ENCODE measurements at places on chromosomes 7 and 10.

DNA sequence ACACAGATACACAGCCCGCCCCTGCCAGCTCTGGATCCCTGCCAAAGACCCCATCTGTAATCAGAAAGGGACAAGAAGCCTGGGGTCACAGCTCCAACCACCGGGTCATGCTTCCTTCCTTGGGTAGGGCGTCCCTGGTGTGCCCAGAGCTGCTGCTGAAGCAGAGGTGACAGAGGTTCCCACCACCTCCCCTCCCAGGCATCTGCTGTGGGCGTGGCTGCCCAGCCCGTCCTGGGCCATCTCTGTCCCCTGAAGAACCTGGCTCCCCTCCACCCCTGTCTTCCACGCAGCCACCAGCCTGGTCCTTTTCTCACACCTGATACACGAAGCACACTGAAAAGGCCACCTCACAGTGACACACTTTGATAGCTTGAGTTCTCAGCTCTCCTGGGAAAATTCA, 38.2 kb upstream of the CPXM2 start:
- no peak for DNase-seq

DNA sequence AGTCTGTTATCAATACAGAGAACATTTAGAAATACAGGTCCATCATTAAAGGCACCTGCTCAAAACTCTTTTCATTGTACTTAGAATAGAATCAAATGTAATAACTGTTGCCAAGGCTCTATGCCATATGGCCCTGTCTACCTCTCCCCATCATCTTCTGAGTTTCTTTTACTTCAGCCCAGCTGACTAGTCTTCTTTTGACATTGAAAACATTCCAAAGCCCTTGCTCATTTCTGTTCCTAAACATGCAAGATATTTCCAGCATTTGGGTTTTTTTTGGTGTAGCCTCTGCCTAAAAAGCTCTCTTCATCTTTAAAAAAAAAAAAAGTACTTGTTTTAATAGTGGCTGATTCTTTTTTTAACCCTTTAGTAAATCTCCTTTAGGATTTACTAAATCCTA, 165.5 kb upstream of the SMIM30 start:
- DNase-seq = no peak

- no peak for DNase-seq
Observed at GRCh38 chr7:21146642-21147423, 281.1 kb upstream of the SP4 start.

DNA sequence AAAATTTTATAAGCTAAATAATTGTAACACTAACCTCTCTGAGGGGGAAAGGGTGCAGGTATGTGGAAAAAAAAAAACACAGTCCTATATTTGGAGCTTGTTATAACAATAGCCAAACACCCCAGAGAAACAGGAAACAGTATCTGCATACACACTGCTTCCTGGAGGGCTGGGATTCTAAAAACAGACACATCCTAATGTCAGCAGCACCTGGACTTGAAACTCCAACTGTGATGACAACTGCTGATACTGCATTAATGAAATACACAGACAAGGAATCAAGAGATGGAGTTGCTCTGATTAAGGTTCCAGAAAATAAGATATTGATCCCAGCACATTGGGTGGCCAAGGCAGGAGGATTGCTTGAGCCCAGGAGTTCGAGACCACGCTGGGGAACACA, 9.3 kb downstream of the DAGLB start:
- DNase-seq = peak; percentile 52

GRCh38 chr7:45389073-45389872, 184.9 kb upstream of the ADCY1 start:
- no peak for DNase-seq

DNA sequence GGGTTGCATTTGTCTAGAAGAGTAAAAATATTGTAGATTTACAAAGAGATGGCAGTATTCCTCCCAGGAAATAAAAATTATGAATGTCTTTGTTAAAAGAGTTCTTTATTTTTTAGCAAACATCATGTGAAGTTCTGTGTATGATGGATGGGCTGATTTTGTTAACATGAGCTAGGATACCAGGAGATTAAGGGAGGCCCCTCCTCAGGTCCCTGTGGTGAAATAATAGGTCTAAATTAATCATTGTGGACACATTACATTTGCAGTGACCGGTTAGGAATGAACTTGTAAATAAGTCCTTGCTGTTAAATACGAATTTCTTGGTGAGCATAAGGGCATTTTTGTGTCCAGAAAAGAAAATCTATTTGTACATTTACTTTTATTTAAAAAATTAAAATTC, 339.4 kb upstream of the PHF14 start:
- DNase-seq = no peak

DNA sequence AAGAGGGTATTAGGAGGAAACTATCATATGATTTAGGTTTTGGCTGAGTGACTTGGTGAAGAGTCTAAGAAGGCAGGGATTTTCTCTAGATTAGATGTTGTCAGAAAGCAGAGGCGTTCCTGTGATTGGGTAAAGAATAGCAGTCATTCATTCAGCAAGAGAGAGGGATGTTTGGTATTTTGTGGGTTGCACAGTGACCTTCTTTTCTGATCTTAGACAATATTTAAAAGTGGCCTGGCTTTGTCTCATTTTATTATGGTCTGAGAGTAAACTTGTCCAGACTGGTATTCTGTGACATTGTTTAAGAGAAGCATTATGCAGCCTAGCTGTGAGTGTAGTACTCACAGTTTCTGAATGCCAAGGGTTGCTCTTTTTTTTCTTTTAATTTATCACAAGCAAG, 18.5 kb downstream of the HYAL4 start:
- DNase-seq = no peak

GRCh38 chr10:129441372-129442009, 25.6 kb upstream of the MGMT start:
- no peak for DNase-seq

DNA sequence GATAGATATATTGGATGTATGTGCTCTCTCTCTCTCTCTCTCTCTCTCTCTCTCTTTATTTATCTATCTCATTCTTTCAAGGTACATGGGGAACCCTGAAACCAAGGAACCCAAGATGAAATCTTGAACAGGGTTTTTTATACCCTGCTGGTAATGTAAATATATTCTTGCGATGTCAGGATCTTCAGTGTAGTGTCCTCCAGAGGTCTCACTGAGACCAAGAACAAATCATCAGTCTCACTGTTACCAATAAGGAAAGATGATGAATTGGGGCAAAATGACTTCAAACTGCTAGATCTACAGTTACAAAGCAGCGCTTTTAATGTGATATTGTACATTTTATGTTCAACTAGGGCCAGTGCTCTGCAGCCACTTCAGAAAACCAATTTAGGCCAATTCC, 423.5 kb downstream of the ANKRD7 start:
- DNase-seq = no peak

DNA sequence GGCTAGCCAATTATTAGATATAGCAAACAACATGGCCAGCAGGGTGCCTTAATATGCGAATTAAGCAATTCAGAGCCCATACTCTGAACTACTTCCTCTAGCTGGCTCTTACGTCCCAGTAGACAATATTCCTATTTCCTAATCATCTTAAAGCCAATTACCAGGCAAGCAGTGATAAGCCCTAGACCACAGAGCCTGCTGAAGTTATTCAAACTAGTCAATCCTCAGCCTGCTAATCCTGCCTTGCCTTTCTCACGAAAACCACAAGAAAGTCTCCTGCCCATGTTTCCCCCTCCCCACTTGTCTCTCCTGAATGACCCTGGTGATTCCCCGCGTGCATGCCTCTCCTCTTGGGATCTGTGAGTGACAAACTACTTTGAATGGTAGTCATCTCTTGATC, 86.8 kb upstream of the CACNA2D1 start:
- no peak for DNase-seq

- DNase-seq = no peak
Observed at GRCh38 chr7:123872908-123873307, 27.9 kb downstream of the HYAL4 start.

GRCh38 chr7:158358926-158359645, 228.5 kb downstream of the PTPRN2 start:
- no peak for DNase-seq

DNA sequence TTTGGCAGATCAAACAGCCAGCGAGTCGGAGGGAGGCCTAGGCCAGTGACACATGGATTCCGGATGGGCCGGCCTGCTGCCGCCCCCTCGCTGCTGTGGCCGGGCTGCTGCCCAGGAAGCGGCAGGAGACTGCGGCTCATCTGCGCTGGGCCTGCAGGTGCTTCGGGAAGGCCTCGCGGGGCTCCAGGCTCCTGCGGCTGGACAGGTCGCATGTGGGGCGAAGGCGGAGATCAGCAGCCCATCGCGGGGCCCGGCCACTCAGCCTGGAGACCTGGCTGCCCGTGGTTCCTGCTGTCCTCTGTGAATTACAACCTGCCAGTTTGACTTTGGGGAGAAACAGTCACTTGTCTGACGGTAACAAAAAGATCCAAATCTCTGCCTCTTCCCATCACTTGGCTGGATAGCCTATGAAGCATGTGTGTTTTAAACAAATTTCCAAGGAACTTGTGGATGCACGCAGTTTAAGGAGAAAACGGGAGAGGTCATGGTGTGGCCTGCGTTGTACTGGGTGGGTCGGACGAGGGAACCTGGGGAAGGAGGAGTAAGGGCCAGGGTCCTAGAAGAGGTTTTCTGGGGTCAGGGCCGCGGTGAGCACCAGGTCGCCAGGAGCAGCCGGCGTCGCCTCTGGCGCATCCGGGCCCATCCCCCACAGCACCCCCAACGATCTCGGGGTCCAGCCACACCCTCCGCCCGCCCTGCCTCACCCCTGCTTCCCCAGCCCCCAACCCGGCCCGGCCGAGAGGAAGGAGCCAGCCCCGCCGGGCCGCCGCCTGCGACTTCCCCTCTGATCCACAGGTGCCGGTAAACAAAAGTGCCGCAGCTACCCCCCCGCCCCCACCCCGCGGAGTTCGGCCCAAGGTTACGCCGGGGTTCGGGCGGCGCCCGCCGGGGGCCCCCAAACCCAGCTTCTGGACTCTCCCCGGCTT, 1.6 kb downstream of the SPOCK2 start:
- DNase-seq = no peak

GRCh38 chr10:7038416-7038815, 372.4 kb downstream of the SFMBT2 start:
- DNase-seq = no peak
